ENCODE measurements at places on chromosomes 3 and 15.

GRCh38 chr3:193388361-193388760 lies 9.8 kb upstream of the ATP13A5 start:
- no peak for DNase-seq

DNA sequence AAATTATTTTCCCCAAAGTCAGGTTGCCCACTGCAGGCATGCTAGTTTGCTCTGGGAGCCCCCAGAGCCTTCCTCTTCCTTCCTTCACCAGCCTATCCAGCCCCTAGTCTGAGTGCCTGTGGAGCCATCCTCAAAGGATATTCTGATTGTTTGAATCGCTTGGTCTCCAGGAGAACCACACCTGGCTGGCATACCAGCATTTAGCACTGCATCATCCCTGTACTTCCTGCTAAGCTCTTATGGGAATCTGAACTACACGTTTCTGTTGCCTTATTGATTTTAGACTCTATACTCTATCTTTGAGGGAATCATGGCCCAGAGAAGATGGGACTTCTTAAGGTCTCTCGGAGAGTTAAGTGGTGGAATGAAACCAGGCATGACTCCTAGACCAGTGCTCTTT lies 26.3 kb downstream of the ZBTB38 start:
- no peak for DNase-seq

GRCh38 chr3:78645628-78646310 lies 1122.0 kb downstream of the ROBO1 start:
- no peak for DNase-seq

- no peak for DNase-seq
Observed at GRCh38 chr15:28904541-28905315, 19.0 kb downstream of the APBA2 start.

GRCh38 chr3:46095307-46095706 lies 68.0 kb upstream of the XCR1 start:
- DNase-seq, result no peak

GRCh38 chr3:99505646-99506269 lies 132.6 kb upstream of the COL8A1 start:
- no peak for DNase-seq

DNA sequence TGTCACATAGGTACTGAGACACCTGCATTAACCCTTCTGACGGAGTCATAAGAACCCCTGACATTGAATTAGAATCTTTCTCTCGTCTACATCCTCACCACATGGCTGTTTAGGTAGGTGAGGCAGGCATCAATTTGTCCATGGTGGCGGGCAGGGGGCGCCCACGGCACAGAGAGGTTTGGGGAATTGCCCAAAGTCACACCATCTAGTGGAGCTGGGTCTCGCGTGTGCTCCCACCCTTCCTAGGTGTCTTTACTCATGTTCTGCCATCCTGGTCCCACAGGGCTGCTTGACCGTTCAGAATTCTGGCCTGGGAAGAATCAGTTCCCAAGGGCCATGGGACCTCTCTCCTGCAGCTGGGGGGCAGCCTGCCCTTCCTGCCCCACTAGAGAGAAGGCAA lies 14.7 kb upstream of the DLL4 start:
- no peak for DNase-seq

- no peak for DNase-seq
Observed at GRCh38 chr3:26091096-26091495, 301.2 kb downstream of the OXSM start.

GRCh38 chr3:188659449-188660090 lies 505.6 kb downstream of the LPP start:
- DNase-seq, result no peak

DNA sequence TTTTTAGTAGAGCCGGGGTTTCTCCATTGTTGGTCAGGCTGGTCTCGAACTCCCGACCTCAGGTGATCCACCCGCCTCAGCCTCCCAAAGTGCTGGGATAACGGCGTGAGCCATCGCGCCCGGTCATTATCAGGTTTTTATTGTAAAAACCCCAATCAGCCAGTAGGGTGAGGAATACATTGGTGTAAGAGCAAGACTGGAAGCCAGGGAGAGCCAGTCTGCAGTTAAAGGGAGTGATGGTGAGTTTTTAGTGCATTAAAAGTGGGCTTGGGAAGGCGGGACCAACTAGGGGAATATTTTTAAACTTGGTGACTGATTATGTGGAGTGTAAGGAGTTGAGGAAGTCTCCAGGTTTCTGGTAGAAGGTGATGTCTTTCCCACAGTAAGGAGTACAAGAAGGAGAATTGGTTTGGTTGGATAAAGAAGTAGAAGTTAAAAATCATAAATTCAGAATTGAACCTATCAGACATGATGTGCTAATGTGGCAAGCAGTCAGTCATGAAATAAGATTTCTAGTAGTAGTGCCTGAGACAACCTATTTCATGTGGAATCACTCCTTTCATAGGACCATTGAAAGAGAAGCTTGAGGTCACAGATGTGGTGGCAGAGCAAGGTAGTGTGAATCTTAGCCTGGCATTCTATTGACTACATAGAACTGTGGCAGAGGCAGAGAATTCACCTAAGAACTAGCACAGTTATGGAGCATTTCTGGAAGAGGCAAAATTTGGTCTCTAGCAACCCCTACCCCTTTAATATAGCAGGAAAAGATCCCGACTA lies 2.4 kb upstream of the DCBLD2 start:
- DNase-seq, result no peak

- DNase-seq, result peak; percentile 44
Observed at GRCh38 chr3:57815036-57815435, 58.9 kb downstream of the SLMAP start.

DNA sequence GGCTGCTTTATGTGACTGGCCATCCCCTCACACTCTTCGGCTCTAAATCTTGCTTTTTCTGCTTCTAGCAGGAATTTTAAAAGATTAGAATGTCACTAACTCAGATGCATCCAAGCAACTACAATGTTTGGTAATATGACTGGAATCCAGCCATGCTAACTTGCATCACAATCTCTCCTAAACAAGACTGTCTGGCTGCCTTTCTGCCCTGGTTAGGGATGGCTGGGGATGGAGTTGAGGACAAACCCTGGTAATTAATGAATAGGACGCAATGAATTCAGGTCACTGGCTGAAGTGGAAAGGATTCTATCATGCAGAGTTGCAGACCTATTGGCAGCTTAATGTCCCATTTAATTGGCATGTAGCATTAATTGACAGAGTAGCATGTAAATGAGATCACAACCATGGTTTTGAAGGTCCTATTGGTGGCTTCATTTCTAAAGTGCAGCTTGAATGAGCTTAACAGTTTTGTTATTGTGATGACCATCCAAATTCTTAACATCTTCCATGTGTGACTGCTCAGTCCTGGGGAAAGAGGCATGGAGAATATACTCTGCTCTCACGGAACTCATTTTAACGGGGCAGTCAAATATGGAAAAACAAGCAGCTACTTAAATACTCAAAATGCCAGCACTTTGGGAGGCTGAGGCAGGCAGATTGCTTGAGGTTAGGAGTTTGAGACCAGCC lies 21.7 kb downstream of the NMNAT3 start:
- DNase-seq, result no peak

DNA sequence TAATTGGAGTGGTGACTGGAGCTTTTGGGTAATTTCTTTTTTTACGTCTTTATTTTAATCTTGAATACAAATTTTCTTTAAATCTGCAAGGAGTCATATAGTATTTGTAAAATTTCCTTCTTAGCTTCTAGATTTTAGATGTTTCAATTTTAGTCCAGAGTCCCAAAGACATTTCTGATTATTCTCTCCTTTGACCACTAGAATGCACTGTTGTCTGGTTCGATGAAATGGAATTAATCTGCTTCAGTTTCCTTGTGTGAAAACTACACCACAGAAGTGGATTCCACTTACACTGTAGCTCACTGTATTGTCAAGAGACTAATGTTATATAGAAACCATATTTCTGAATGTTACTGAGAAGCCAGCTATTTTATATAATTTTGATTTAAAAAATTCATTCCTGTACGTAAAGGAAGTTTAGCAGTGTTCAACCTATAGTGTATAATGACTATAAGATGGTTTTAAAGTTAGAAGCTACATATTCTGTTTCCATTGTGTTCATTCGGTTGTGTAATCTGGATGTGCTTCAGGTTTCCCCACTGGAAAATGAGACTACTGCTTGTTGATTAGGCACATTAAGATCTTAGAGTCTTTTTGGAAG lies 6.1 kb downstream of the GRAMD1C start:
- DNase-seq, result no peak

DNA sequence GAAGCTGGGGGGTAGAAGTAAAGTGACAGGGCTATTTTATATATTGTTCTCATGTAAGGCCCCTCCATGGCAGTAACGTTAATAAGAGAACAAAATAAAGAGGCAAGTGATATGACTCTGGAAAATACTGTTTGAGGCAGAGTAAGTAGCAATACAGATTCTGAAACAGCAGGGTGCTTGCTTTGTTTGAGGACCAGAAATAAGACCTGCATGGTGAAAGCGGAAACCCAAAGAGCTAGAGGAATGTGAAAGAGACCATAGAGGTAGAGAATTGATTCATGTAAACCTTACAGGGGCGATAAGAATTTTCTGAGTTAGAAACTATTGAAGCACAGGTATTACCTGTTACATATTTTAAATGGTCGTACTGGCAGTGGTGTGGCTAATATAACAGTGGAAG lies 1517.1 kb downstream of the SI start:
- DNase-seq, result no peak

DNA sequence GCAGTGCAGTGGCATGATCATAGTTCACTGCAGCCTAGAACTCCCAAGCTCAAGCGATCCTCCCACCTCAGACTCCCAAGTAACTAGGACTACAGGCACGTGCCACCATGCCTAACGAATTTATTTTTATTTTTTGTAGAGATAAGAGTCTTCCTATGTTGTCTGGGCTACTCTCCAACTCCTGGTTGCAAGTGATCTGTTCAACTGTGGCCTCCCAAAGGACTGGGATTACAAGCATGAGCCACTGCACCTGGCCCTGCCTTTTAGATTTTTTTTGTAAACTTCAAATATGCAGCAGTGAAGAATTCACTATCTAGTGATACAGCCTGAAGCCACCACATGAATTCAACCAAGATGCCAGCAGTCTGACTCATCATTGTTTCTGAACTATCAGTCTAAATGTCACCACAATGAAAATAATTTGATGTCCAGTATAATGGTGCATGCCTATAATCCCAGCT lies 32.7 kb downstream of the UBXN7 start:
- DNase-seq, result no peak

DNA sequence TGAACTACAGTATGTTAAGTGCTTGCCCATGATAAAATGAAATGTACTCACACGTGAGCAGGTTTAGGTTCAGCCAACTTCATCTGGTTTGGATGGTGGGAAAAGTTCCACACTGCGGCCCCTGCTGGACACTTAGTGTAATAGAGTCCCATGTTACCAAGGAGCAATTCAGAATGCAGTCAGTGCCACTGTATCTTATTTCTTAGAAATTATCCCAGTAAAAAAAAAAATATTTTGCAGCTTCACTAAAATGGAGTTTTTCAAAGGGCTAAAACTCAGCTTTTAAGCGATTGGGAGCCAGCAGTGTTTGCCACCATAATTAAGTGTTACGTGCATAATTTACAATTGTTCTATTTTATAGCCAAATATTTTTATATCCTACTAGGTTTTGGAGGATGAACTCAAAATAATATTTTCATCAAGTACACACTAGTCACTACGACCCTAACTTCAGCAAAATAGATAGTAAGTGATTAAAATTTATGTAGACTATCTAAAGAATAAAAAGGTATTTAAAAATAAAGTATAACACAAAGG lies 371.7 kb upstream of the GBE1 start:
- DNase-seq, result peak; percentile 62

DNA sequence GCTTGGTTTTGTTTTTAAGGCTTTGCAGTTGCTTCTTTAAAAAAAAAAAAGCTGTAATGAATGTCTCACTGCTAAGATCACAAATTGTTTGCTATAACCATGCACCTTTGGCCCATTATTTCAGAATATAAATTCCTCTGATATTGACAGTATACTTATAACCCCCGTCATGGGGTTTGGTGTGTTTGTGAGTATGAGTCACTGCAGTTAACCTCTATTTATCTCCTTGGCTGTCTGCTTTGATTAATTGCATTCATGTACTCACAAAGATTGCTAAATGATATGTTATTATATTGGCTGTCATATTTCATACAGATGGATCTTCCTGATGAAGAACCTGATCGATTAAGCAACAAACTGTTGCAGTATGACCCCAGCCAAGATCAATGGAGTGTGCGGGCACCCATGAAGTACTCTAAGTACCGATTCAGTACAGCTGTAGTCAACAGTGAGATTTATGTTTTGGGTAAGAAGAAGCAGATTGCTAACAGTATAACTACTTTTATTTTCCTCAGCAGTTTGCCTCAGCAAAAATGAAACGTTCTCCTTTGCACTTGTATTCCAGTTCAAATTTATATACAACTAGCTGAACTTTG lies 14.9 kb downstream of the KBTBD12 start:
- no peak for DNase-seq

- no peak for DNase-seq
Observed at GRCh38 chr15:44550734-44551133, 13.8 kb downstream of the EIF3J start.

DNA sequence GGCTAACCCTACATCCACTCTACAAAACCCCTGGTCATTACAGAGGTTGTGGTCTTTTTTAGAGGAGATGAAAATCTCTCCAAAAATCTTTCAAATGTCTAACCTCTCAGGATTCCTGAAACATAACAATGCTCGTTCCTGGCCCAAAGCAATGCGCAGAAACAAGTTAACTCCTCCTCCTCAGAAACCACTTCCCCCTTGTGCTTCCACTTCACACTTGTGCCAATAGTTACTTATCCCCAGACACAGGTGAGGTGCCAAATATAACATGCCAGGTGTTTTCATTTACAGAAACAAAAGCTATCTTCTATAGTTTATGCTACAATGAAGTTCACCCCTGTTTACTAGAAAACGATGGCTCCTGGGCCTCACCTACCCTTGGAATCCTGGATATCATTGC lies 6.2 kb downstream of the NDUFAF1 start:
- DNase-seq, result no peak

DNA sequence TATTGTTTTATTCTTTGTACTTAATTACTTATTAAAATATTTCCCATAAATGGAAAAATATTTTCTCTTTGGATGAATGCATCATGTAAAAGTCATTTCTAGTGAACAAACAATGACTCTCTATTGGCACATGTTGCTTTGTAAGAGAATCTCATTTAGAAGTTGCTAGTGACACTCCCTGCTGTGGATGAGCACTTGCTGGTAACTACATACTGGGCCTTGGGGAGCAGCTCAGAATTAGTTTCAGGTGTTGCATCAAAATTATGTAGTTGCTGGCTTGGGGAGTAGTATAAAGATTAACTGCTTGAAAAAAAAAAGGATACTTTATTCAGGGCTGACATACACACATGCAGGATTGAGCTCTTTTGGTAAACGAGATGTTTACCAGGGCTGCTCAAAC lies 80.3 kb upstream of the KCNAB1 start:
- DNase-seq, result no peak

DNA sequence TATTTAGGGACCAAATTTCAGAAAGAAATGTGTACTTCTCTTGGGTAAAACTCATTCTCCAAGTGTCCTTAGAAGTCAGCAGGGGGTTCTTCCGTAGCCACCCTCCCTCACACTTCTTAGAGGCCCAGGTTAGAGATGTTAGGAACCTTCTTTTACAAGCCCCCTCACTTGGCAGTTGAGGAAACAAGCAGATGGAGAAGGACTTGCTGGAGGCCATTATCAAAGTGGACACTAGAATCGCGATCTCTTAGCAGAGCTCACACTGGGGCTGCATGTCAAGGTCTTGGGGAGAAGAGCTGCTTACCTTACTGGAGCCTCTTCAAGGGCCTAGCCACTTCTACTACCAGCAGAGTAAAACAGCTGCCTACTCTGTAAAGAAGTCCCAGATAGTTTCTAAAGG lies 69.4 kb upstream of the POLG start:
- no peak for DNase-seq

GRCh38 chr3:110324171-110324705 lies 747.4 kb upstream of the NECTIN3 start:
- DNase-seq, result no peak
